MM.1S (cell line): ENCODE measurements at places on chromosomes 16 and 17.
A peak's percentile ranks its signal among the peaks of the same experiment; 100 is the strongest.

- no peak for DNase-seq
Measured at GRCh38 chr17:79654350-79654959, 43.6 kb upstream of the RBFOX3 start.

- DNase-seq: no peak
Measured at GRCh38 chr17:31673076-31673475, 186.0 kb downstream of the COPRS start.

- DNase-seq: no peak
Measured at GRCh38 chr17:35932586-35932985, 2.0 kb upstream of the RDM1 start.

DNA sequence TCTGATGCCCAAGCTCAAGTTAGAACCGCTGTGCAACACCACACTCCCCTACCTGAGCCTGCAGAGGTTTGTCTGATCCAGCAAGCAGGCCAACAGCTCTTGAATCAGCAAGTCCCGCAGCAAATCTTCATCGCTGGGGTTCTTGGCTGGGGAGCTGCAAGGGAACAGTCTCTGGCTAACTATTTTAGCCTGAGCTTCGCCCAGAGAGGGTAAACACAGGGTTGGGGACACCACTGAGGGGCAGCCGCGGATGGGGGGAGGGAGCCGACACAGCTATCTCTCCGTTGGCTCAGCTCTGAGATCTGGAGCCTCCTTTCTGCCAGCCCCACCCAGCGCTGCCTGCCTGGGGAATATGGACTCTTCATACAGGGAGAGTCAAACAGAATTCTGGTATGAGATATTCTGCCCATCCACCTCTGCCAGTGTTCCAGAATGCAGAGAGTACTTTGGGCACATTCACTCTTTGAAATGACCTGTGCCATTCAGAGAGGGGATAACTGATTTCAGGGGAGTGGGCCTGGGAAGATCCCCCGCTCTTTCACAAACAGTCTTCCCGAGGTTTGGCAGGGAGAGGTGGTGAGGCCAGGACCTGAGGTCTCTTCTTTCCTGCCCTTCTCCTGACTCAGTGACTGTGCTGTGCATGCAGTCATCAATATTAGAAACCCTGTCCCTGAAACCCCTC lies 7.4 kb downstream of the GIP start:
- DNase-seq: no peak

DNA sequence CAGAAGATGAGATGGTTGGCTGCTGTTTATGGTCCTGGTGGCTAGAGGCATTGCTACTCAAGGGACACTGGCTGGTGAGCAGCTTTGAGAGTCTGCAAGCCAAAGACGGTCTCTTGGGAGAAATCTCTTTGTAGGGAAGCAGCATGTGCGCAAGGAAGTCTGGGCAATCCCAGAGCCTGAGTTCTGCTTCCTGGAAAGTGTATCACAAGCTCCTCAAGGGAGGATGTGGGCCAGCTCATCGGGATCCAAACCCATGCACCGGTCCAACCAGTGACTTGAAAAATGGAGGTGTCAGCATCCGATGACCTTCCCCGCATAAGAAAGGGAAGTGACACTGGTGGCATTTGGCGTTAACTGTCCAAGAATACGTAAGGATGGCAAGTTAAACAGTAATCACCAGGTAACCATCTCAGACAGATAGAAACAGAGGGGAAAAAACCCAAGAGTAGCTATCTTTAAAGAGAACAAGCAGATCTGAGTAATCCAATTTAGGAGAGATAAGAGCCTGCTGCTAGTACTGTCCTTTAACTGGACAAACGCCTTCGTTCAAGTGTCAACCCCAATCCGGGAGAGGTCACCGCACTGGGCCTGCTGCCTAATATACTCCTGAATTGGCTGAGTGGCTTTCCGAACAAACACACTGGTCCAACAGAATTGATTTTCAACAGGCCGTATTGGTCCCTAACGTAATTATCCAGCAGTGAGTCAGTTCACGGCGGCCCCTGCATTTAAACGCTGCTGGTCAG lies 303.0 kb upstream of the ZFHX3 start:
- DNase-seq: no peak

GRCh38 chr17:59572301-59572924 lies 7.0 kb downstream of the DHX40 start:
- DNase-seq: no peak

DNA sequence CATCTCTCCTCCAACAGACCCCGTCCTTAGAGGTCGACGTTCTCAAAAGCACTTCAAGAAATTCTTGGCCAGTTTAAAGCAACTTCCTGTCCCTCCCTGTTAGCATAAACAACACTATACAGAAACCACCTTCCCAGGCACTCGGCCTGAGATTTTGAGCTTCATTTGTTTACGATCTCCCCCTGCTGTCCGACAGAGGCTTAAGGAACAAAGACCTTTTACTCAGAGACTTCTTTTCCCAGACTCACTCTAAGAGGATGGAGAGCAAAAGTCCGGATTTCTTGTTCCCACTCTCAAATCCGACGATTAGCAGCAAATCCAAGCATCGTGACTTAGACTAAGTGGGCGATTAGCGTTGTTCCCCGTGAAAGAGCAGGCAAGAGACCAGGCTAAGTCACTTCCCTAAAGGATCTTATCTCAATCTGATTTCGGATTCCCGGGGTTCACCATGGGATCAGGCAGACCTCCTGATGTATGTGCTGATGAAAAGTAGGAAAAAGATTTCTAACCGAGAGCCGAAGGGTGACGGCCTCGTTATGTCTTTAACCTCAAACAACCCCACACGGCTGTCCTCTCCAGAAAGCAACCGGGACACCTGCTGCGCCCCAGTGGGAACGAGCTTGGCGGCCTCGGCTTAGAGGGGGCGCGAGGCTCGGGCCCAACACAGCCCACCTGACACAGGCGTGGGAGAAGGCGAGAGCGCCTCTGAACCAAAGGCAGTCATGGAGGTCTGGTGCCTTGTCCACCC lies 598 bp downstream of the INPP5K start:
- DNase-seq: peak; percentile 86

DNA sequence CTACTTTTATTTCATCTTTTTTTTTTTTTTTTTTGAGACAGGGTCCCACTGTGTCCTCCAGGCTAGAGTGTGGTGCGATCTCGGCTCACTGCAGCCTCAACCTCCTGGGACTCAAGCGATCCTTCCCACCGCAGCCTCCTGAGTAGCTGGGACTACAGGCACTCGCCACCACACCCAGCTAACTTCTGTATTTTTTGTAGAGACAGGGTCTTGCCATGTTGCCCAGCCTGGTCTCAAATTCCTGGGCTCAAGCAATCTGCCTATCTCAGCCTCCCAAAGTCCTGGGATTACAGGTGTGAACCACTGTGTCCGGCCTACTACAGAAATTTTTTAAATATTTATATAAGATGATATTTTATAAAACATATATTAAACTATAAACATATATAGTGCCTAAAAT lies 4.8 kb downstream of the MYO18A start:
- no peak for DNase-seq

DNA sequence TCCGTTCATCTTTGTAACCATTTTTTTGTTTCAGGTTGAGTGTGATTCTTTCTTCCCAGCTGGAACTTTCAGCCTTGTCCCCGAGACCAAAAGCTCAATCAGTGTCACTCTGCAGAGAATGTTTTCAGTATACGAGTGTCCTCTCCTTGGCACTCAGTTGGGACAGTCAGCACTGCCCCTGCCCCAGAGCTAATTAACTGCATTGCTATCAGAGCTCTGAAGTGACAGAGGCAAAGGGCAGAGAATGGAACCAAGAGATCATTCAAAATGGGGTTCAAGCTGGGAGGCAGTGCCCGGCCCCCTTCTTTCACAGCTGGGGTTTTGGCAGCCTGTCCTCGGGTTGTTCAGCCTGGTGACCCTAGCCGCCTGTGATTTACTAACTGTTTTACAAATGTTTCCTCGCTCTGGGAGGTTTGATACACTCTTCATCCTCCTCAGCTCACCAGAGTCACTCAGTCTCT lies 195.9 kb upstream of the TBX2 start:
- DNase-seq: no peak

DNA sequence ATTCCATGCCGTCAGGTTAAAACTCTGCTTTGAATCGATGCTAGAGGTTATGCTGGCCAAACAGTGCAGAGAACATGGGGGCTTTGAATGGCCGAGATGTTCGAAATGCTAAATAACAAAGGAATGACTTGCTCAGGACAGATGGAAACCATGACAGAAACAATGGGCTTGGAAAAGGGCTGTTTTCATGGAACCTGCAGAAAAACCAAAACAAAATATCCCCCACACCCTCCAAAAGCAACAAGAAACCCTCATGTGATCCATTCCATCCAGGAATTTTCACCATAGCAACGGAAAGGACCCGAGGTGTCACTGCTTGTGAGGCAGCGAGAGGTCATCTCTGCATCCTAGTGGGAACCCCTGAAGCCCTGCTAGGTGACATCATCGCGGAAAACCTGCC lies 25.5 kb downstream of the GPRC5B start:
- no peak for DNase-seq

GRCh38 chr17:57459286-57459915 lies 203.1 kb downstream of the MSI2 start:
- no peak for DNase-seq

DNA sequence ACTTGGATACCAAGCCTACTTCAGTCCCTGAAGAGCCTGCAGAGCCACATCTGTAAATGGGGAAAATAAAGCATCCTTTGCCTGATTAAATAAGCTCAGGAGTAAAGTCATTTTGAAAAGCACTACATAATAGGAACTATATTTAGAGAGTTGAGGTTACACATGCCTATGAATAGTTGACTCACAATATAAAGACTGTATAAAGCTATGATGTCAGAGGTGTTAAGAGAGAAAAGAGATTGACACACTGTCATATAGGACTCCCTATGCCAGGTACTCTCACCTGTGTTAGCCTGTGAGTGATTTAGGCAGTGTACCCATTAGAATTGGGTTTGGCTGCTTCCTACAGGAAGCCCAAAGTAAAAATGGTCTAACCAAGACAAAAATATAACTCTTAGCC lies 87.7 kb upstream of the CRHR1 start:
- DNase-seq: no peak

- DNase-seq: no peak
Measured at GRCh38 chr17:82227629-82228277, 1.1 kb upstream of the SLC16A3 start.
